ENCODE measurements at places on chromosomes 1 and 21. TPM values are rescaled to one million over a fixed set of nuclear protein-coding genes. Genes with fewer than 3 reads are reported as not detected.

FMN2 gene
- total RNA-seq: 1.9 TPM

DNA sequence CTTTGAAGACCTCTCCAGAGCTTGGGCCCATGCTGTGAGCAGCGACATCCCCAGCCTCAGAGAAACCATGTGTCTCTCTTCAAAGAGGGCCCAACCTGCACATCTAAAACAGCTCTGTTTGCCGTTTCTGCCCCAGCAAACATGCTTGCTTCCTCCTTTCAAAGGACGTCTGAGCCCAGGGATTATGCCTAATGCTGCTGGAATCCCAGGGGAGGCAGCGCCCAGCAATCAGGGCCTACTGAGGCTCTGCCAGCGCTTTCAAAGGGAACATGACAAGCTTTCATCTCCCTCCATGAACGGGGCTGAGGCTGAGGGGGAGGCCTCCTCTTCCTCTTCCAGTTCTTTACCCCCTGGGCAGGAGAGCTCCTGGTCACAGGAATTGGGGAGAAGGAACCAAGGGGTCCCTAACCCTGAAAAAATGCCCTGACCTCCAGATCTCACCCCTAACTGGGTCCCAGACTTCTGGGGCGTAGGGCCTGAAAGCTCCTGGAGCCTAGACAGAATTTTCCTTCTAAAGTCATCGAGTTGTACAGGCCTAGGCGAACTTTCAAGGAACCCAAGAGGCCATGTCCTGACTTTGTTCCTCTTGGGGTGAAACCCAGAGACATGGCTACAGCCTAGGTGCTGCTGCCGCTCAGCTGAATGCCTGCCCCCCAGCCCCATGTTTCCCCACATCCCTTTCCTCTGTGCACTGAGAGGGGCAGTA is 13.4 kb upstream of the ASCL5 start:
- H3K27ac ChIP-seq: no peak overlapping the region
- H3K4me3 ChIP-seq: no peak overlapping the region
- H3K4me1 ChIP-seq: no peaks in the 10 kb centered on the region
- H3K27me3 ChIP-seq: no peaks in the 10 kb centered on the region
- DNase-seq: no peak

DNA sequence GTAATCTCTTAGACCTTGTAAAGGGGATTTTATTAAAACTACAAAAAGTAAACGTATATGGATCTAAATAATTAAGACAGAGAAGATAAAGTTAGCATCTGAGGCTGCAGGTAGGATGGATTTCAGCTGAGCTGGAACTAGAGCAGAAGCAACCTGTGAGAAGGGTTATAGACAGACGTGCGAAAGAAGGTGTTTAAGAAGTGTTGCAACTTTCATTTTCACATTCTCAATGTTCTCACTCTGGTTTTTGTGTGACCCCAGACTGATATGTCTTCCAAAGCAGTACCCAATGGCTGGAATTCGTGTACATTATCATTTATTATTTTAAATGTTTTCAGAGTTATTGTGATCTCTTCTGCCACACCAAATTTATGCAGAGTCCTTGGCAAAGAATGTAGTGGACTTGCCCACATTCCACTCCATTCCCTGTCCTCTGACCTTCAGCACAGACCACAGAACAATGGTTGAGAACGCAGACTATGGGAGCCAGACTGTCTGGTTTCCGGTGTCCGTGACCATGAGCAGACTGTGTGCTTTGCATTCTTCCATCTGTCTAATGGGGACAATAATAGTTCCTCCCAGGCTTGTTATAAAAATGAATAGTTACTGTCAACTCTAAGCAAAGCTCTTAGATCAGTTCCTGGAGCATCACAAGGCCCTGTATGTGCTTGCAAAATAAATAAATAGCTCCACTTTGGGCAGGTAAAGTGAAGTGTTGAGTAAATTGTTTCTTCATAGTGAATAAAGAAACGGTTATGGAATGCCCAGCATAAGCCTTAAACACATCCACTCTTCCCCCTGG is 140.6 kb upstream of the SAMSN1 start:
- no peaks in the 10 kb centered on the region for H3K4me1 ChIP-seq
- H3K4me3 ChIP-seq: no peak overlapping the region
- H3K27ac ChIP-seq: no peak overlapping the region
- no peaks in the 10 kb centered on the region for H3K27me3 ChIP-seq

SPRR3 gene
- not detected for total RNA-seq

CYB5RL gene
- 19.4 TPM for total RNA-seq

GRCh38 chr1:10444795-10445397 is 4.9 kb upstream of the CORT start:
- no peaks in the 10 kb centered on the region for H3K27me3 ChIP-seq
- DNase-seq: no peak
- H3K27ac ChIP-seq: no peak overlapping the region
- H3K4me1 ChIP-seq: no peaks in the 10 kb centered on the region
- H3K36me3 ChIP-seq: no peaks in the 10 kb centered on the region

DNA sequence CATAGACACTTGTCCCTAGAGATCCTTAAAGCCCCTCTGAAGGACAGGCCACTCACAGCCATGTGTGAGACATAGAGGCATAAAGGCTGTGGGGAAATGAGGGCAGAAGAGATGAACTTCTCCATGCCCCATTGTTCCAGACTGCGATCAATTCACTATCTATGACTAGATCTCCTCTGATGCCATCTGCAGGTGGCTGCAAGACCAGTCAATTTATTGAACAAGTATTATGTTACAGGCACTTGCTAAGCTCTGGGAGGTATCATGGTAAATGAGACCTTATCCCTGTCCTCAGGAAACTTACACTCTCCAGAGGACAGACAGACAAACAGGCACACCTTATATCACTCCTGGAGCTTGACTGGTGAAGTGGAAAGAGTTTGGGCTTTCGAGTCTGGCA is 22.9 kb downstream of the UBIAD1 start:
- no peaks in the 10 kb centered on the region for H3K4me1 ChIP-seq
- no peak overlapping the region for H3K27ac ChIP-seq
- H3K27me3 ChIP-seq: no peaks in the 10 kb centered on the region
- H3K36me3 ChIP-seq: no peaks in the 10 kb centered on the region

OR10K2 gene
- total RNA-seq: not detected

DNA sequence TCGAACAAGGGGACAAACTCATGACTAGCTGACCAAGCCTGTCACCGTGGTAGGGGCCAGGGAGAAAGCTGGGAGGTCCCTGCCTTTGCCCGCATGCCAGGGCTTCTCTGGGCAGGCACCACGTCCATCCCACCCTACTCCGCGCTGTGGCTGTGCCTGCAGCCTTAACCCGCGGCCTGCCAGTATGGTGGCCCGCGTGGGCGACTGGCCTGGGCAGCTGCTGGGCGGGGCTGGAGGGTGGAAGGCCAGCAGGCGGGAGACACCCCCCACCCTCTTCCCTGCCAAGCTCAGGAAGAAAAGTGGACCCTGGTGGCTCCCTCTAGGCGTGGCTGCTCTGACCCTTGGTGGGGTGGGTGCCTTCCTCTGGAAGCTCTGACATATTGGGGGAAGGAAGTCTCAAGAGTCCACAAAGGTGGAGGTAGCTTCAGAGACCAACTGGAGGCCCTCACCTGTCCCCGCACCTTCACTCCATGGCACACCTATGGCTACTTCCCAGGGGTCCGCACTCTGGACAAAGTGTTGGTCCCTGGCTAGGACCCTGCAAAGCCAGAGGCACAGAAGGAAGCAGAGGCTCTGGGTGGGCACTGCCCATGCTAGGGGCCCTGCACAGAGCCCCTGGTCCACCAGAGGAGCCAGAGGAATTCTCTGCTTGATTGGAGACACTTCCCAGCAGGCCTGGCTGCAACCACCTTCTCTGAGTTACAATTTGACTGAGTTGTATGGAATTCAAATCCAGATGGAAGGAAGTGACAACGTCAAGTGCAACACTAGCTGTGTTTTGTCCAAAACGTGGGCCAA is 3.3 kb upstream of the SKI start:
- H3K27ac ChIP-seq: no peak overlapping the region
- no peaks in the 10 kb centered on the region for H3K27me3 ChIP-seq
- peaks cover 2% of the 10 kb centered on the region for H3K36me3 ChIP-seq

GRCh38 chr1:109503935-109504334 is 5.6 kb downstream of the AMIGO1 start:
- H3K27me3 ChIP-seq: no peaks in the 10 kb centered on the region
- no peaks in the 10 kb centered on the region for H3K4me1 ChIP-seq
- DNase-seq: no peak
- H3K4me3 ChIP-seq: no peak overlapping the region

- no peak overlapping the region for H3K27ac ChIP-seq
- no peak for DNase-seq
- H3K27me3 ChIP-seq: no peaks in the 10 kb centered on the region
- peaks cover 2% of the 10 kb centered on the region for H3K36me3 ChIP-seq
- H3K4me1 ChIP-seq: peaks cover 10% of the 10 kb centered on the region
These were observed 58.5 kb downstream of the SLC66A1 start for GRCh38 chr1:19370453-19371170.

GRCh38 chr1:6601923-6602668 is 573 bp downstream of the KLHL21 start:
- peak overlapping the region; percentile 90 for H3K27ac ChIP-seq
- H3K27me3 ChIP-seq: no peaks in the 10 kb centered on the region

- H3K36me3 ChIP-seq: no peaks in the 10 kb centered on the region
- H3K4me3 ChIP-seq: no peak overlapping the region
- no peak overlapping the region for H3K27ac ChIP-seq
- peaks cover 22% of the 10 kb centered on the region for H3K4me1 ChIP-seq
These were observed 189.2 kb downstream of the DYRK1A start for GRCh38 chr21:37555672-37556261.

- DNase-seq: no peak
- H3K27me3 ChIP-seq: no peaks in the 10 kb centered on the region
- H3K4me3 ChIP-seq: no peak overlapping the region
- no peaks in the 10 kb centered on the region for H3K36me3 ChIP-seq
- no peak overlapping the region for H3K27ac ChIP-seq
These were observed 15.2 kb downstream of the BCAN start for GRCh38 chr1:156656806-156657740.

GUCA2B gene
- not detected for total RNA-seq

DNA sequence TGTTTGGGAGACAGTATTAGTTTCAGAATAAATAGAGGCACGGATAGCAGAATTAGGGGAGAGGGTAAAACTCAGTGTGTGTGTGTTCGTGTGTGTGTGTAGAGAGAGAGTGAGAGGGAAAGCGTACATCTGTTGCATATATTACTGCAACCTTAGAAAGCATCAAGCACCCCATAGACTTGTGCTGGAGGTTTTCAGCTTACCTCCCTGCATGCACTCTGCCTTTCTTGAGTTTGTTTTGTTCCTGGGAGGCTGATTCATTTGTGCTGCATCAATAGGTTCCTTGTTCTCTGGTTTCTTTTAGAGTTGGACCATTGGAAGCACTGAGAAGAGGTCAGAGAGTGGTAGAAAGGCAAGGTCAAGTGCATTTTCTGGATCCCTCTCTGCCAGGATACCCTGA is 104.4 kb upstream of the KCNK1 start:
- no peaks in the 10 kb centered on the region for H3K4me1 ChIP-seq
- H3K27ac ChIP-seq: no peak overlapping the region
- no peak overlapping the region for H3K4me3 ChIP-seq
- no peak for DNase-seq
- H3K36me3 ChIP-seq: no peaks in the 10 kb centered on the region
- H3K27me3 ChIP-seq: no peaks in the 10 kb centered on the region

TTC39A gene
- 8.3 TPM for total RNA-seq

DNA sequence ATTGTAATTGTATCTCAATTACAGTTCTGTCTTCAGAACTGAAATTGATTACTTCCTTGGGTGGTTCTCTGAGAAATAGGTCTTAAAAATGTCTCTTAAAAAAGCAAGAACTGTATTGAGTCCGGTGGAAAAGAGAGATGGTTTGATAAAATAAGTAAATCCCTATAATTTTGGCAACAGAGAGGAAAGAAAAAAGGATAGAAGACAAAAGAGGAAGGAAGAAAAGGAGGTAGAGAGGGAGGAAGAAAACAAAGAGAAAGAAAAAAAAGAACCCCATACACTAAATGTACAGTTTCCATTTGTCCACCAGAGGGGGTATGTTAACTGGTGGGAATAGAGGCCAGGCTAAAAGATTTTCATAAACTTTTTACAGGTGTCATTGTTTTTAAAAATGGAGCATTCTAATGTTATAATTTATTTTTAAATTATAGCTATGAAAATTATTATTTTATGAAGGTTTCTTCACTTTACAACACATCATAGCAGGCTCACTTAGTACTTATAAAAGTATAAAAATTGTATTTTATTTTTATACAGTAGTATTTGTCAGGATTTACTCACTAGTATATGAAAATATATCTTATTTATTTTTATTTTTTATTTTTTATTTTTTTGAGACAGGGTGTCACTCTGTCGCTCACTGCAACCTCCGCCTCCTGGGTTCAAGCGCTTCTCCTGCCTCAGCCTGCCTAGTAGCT is 2.1 kb upstream of the UBE2T start:
- H3K27me3 ChIP-seq: no peaks in the 10 kb centered on the region
- peaks cover 10% of the 10 kb centered on the region for H3K4me1 ChIP-seq
- DNase-seq: no peak
- H3K27ac ChIP-seq: peak overlapping the region; percentile 64

DNA sequence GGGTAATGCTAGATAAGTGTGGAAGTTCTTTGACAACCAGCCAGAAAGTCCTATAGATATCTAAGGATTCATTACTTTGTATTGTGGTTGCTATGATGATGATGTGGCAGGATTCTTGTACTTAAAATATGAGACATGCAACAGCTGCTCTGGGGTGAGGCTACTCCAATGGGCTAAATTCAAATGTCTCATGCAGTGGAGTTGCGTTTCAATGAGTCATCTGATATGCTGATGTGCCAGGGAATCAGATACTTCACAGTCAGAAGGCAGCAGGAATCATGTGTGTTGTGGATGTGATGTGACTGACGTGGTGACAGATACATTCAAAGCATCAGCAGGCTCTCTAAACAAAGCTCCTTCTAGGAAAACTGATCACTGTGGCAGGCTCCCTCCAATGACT is 66.5 kb downstream of the TSEN15 start:
- DNase-seq: no peak
- H3K4me1 ChIP-seq: no peaks in the 10 kb centered on the region
- H3K36me3 ChIP-seq: no peaks in the 10 kb centered on the region
- H3K4me3 ChIP-seq: no peak overlapping the region

DNA sequence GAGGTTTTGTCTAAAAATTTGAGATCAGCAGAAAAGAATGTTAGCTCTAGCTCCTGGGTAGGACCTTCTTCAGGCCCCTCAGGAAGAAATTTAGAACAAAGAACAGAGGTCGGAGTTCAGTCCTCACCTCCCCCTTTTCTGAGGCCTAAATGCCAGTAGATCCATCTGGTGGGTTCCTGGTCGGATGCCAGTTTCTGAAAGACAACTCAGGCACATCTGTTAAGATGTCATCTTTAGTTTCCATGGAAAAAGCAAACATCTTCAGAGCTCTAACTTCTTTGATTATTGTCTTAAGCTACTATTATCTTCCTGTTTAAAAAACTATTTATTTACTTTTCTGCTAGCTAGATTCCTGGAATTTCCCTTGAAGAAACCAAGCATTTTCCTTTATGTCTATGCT is 37.1 kb upstream of the USP25 start:
- H3K27me3 ChIP-seq: no peaks in the 10 kb centered on the region
- H3K4me3 ChIP-seq: no peak overlapping the region
- H3K36me3 ChIP-seq: no peaks in the 10 kb centered on the region
- H3K4me1 ChIP-seq: no peaks in the 10 kb centered on the region

Measured in Panc1 (cell line).